GM12864 (cell line): ENCODE measurements at places on chromosomes 1 and 21.

GRCh38 chr1:65658122-65658521, 134.6 kb upstream of the PDE4B start:
- DNase-seq = no peak

DNA sequence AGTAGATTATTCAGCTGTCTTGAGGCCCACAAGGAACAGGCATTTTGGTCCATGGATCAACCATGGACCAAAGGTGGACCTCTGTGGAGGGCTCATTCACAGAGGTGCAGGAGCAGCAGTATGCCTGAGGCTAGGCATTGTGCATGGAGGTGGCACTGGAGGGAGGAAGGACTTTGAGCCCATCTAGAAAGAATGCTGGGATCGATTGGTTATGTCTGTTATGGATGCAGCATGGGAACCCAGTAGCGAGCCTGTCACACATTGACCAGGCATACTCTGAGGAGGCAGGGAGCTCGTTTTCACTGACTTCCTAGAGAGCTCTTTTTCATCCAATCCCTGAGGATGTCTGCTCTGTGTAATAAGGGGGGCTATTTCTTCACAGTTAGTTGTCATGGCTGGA, 75.5 kb downstream of the KCNN3 start:
- no peak for DNase-seq

GRCh38 chr1:163768576-163768975, 446.8 kb downstream of the NUF2 start:
- DNase-seq = no peak

DNA sequence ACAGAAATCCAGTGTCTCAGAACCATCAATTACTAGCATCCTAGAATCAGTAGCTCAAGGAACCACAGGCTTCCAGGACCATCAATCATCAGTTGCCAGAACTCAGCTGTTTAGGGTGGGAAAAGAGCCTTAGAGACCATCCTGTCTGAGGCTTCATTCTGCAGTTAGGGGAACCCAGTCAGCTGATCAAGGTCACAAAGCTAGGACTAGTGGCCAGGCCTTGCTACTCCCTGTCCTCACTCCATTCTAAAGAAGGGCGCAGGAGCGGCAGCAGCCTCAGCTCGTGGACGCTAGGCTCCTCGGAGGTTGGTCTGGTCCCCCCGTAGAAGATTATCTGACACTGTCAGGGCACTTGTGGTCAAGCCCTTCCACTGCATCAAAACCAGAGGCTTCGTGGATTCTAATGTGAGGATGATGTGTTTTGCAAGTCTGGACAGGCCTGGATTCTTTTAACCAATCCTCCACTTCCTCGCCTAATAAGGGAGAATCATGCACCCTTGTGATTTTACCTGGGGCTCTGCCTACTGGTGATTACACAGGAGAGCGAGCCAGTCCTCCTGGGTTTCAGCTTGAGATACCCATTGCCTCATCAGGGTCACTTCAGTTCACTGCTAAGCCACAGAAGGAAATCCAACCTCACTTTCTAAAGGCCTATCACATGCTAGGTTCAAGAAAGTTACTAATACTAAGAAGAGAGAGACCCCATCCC, 41.7 kb upstream of the IFFO2 start:
- no peak for DNase-seq

- no peak for DNase-seq
Observed at GRCh38 chr1:58933599-58933926, 149.7 kb upstream of the JUN start.

GRCh38 chr1:22868331-22868730, 104.3 kb downstream of the LACTBL1 start:
- no peak for DNase-seq

DNA sequence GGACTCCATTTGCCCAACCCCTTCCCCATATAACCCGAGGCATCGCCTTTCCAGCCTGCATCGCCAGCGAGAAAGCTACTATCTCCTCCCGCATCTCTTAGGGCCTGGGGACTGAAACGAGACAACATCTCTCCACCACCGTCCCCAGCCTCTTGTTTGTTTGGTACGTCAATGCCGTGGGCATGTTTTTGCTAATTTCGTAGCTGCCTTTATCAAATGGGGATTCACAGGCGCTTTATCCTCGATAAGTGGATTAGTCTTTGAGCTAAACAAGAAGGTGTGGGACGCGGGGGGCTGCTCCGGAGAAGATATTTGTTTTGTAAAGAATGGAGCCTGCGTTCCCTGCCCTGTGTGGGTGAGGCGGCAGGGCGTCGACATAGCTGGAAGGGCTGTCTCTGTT, 91.6 kb downstream of the PAX7 start:
- DNase-seq = no peak

DNA sequence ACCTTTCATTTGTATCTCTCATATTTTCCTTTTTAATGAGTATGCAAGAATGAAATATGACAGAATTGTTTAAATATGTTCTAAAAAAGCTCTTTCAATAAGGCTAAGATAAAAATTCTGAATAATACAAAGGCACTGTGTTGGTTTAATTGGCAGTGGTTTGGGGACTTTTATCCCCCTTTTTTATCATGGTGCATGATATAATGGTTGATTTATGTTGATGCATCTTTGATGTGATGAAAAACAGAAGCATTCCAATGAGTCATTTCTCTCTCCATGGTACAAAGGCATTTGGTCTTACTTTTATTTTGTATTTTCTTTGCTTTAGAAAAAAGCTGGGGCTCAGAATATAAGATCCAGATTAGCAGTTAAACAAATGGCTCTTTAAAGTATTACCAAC, 127.2 kb upstream of the GREM2 start:
- no peak for DNase-seq

- no peak for DNase-seq
Observed at GRCh38 chr1:80194221-80194620, 1187.7 kb upstream of the ADGRL4 start.

DNA sequence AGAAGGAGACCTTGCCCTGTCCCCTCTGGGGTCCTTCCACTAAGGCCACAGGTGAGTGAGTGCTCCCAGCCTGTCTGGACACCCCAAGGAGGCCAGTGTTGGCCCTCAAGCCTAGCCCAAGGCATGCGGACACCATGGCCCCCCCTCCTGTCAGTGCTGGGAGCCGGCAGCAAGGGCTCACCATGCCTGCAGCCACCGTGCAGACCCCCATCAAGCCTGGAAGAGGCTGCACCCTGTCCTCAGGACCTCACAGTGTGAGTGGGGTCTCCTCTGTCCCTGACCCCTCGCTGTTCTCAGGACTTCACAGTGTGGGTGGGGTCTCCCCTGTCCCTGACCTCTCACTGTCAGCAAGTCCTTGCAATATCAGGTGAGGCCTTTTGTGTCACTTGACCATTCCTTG, 33.2 kb upstream of the PRSS38 start:
- no peak for DNase-seq

DNA sequence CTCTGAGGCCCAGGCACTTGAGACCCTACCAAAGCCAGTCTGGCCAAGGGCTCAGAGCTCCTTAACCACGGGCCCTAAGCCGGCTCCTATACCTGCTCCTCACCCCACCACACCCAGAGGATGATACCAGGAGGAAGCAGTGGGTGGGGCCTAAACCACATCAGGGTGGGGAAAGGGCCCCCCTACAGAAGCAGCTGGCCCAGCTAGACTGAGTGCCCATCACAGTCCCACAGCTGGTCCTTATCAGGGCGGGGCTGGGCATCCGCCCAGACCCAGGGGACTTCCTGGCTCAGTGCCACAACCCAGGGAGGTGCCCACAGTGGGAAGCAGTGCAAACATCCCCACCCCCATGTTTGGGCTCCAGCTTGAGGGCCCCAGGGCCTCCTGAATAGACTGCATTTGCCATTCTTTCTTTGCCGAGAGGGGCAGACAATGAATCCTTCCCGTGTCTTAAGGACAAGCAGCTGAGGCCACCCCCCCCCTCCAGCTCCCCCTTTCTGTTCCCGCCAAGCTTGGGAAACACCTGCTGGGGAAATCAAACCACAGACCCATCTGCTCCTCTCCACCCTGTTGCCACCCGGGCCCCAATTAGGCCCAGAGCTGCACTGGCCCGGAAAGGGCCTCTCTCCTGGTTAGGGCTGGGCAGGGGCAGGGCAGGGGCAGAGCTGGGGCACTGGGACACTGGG, 6.2 kb downstream of the E2F2 start:
- no peak for DNase-seq

DNA sequence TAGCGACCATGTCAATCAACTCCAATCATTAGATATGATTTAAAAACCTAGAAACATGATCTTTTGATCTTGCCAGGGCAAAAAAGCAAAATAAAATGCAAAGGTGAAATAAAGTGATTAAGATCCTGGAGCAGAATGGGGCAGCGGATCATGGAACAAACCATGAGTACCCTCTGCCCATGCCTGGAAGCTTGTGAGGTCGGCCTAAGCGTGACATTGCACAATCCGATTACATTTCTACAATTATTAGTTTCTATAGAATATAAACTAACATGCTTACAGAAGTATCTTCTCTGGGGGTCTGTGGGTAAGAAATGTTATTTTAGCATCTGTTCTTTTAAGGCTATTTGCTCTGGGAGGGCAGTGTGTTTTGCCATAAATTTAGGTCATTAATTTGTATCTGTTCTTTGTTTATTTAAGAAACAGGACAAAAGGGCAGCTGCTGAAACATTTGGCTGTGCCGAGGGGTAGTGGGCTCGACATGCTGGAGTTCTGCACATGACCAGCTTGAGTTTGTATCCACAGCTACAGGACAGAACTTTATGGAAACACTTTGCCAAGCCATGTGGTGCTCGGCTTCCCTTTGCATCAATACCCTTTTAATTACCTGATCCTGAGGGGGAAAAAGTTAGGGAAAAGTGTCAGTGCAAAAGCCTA, 55.9 kb downstream of the ZBTB18 start:
- no peak for DNase-seq

DNA sequence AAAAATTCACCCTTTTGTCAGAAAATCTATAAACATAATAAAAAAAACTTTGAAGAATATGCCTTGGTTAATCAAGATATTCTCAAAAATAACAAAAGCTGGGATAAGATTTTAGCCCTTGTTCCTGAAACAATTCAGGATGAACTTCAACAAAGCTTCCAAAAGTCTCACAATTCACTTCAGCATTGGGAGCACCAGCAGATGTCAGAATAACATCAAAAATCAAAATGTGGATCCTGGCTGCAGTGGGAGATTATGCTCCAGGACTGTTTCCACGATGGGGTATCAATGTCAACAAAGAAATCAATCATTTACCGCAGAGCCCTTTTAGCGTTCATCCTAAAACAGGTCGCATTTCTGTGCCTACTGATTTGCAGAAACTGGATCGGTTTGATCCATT, 35.2 kb downstream of the ZNF670 start:
- DNase-seq = no peak

- DNase-seq = no peak
Observed at GRCh38 chr1:79497193-79497773, 490.8 kb upstream of the ADGRL4 start.

DNA sequence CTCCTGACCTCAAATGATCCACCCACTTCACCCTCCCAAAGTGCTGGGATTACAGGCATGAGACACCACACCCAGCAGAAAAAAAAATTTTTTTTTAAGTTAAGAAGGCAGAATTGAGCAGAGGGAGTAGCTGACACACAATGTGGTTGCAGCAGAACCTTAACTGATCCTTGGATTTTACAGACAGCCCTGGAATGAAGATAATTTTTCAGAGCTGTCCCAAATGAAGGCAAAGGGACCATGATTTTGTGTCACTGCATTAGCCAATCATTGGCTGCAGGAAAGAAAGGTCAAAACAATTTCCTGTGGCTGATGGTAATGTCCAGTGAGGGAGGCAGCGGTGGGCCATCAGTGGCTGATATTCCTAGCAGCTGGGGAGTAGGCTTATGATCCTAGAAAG, 19.3 kb upstream of the AQP10 start:
- DNase-seq = no peak
